ENCODE measurements at places on chromosomes 13 and 19.

DNA sequence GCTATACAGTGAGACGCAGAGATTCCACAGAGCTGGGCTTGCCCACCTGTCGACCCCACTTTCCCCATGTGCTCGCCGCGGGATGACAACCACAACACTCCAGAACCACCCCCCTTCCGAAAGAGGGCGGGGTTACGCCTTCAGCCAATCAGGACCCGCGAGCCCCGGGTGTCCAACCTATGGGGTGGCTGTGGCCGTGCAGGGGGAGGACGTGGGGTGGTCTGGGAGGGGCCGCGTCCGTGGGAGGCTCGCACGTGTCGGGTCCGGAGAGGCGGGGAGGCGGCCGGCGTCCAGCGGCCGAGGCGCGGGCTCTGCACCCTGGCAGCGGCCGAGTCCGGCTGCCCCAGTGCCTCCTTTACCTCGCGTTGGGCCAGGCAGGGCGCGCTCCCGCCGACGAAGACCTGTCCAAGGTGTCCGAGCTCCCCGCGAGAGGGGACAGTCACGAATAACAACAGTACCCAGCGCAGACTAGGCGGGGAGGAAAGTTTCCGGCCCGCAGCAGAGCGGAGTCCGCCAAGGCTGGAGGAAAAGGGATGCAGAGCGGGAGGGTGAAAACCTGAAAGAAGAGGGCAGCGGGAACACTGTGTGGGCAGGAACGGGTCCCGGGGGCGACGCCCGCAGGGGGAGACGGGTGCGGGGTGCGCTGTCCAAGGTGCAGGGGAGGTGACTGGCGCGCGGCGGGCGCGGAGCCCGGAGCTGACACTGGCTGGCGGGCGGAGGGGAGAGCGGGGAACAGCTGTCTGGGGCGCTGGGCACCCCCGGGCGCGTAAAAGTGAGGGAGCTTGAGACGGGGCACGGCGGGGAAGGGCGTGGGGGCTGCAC lies 911 bp downstream of the ENOX1 start:
- DNase-seq: peak; percentile 79

DNA sequence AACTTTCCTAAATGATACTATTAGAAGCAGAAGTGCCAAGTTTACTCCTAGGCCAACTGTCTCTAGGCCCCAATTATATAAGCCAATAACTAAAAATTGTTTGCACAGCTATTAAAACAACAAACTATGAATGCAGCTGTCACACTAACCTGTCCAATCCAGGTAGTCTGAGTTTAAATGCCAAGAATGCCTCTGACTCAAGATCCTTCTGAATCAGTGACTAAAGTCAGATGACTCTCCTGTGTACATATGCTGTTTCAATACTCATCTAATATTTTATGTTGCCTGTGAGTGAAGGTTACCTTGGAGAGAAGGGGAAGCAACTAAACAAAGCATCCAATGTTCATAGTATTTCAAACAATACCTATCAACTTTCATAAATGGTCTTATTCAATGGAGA lies 257.0 kb downstream of the ENOX1 start:
- no peak for DNase-seq

GRCh38 chr19:10885201-10886169 lies 14.1 kb downstream of the CARM1 start:
- no peak for DNase-seq

GRCh38 chr13:83692800-83693199 lies 189.5 kb downstream of the SLITRK1 start:
- DNase-seq: no peak

GRCh38 chr19:16976446-16976845 lies 50.2 kb downstream of the CPAMD8 start:
- no peak for DNase-seq

DNA sequence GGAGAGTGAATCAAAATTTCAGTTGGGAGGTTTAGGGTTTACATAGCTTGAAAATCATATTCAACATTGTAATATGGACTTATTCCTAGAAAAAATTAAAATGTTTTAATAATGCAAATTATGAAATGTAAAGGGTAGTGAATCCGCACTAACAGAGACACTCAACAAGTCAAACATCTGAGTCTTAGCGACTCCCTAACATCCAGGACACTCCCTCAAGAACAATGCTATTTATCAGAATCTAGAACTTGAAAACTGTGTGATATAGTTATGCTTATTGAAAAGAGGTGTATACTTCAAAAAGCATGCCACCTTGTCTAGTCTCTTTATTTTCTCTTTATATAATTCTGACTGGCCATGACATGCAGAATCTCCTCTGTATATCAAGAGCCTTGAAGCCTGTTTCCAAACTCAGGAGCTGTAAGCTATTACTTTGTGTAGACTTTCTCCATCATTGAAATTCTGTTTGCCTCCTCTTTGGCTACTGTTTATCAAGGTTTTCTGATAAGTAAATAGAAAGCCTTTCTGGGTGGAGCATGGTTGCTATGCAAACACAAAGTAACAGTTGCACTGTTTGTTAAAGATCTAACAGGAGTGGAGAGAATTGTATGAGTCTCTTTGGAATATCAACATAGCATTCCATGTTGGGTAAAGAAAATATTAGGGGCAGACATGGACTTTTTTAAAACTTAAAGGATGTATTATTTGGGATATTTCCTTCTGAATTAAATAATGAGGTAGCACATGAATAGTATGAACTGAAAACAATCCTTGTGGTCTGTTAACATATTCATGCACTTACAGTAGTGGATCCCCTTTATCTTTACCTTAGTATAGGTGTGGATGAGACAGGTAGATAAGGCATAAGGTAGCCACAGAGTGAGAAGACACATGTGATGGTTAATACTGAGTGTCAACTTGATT lies 56.4 kb upstream of the MBNL2 start:
- no peak for DNase-seq

- no peak for DNase-seq
These were observed at the start of gene GPR4 for GRCh38 chr19:45601524-45602374. Gene GPR4, minus strand, starts transcription at chr19:45602212. Its CDS starts 10,346 bp downstream, at chr19:45591866.

DNA sequence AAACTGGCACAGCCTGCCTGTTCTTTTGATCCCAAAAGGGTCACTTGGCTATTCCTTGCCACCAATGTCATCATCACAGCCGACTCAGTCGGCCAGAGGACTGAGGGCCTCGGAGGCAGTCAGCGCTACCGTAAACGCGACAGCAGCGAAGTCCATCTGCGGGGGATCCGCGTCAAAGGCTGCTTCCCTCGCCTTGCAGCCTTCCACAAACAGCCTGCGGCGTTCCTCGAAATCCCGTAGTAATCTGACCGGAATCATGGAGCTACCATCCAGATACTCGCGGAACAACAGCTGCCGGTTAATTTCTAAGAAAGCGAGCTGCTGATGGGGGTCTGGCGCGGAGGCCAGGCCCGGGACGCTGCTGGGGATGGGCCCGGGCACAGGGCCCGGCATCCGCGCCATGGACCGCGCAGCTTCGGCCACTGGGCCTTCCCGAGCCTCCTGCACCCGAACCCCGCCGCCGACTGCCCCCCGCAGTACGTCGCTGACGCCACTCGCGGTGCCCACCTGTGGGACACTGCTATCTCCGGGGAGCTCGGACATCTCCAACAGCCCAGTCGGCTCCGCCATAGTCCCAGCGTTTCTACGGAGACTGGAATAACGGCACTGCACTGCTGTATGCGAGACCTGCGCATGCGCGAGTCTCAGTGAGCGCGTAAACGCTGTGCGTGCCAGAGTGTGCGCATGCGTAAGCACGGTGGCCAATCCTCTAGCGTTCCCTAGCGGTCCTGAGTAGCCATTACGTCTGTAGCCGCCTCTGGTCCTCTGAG lies at the start of gene EID2B:
Gene EID2B (minus strand): TSS at position 620 of the 770 bp plus-strand sequence. CDS start 50 bp downstream, at position 570.
- DNase-seq: peak; percentile 88

DNA sequence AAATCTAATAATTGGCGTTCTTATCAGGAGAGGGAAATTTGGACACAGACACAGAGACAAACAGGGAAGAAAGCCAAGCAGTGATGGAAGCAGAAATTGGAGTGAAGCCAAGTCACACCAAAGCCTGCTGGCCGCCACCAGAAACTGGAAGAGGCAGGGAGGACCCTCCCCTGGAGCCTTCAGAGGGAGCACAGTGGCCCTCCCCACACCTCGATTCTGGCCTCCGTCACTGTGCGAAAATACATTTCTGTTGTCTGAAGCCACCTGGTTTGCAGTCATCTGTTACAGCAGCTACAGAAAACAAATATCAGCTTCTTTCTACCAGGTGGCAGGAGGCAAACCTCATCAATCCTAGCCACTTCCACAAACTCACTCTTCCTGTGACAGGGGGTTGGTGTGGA lies 8.3 kb upstream of the TLE6 start:
- peak; percentile 51 for DNase-seq

GRCh38 chr13:48775804-48776203 lies 122.1 kb downstream of the CYSLTR2 start:
- DNase-seq: peak; percentile 95

DNA sequence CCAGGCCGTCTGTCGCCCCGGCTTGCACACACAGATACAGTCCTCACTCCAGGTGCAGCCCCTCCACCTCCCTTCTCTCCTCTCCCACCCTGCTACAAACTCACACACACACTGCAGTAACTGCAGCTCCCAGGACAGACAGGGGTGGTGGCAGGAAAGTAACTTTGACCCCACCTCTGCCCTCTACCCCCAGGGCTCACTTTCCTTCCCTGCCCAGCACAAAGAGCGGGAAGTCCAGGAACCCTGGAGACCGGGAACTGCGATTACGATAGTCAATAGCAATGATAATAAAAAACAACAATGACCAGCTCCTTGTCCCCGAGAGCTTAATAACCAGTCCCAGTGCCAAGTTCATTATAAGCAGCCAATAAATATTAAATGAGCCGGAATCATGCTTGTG lies at the start of gene CEACAM20:
Gene CEACAM20 (minus strand): TSS at position 140 of the 400 bp plus-strand sequence. CDS start 166 bp downstream, outside the sequence.
- DNase-seq: no peak

DNA sequence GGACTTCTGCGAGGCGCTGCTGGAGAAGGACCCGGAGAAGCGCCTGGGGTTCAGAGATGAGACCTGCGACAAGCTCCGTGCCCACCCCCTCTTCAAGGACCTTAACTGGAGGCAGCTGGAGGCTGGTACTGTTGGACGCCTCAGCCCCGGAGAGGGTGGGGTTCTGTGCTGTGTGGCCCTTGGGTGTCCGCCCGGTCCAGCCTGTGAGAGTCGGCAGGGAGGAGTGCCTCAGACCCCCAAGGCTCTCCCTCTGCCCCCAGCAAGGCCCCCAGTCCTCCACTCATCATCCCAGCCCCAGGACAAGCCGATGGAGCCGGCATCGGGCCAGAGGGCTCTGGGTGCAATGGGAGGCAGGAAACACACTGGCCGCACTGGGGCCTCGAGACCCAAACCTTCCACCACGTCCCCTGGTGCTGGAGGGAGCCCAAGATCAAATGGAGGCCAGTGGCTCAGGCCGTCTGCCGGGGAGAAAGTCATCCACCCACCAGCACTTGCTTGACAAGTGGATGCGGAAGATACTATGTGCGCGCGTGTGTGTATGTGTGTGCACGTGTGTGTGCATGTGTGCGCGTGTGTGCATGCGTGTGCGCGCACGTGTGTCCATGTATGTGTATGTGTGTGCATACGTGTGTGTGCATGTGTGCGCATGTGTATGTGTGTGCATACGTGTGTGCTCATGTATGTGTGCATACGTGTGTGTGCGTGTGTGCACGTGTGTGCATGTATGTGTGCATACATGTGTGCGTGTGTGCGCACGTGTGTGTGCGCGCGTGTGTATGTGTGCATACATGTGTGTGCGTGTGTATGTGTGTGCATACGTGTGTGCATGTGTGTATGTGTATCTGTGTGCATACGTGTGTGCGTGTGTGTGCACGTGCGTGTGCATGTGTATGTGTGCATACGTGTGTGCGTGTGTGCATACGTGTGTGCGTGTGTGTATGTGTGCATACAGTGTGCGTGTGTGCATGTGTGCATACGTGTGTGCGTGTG lies 25.8 kb upstream of the TMEM255B start:
- DNase-seq: no peak

- DNase-seq: no peak
These were observed 40.1 kb downstream of the RFX2 start for GRCh38 chr19:6070207-6070681.

DNA sequence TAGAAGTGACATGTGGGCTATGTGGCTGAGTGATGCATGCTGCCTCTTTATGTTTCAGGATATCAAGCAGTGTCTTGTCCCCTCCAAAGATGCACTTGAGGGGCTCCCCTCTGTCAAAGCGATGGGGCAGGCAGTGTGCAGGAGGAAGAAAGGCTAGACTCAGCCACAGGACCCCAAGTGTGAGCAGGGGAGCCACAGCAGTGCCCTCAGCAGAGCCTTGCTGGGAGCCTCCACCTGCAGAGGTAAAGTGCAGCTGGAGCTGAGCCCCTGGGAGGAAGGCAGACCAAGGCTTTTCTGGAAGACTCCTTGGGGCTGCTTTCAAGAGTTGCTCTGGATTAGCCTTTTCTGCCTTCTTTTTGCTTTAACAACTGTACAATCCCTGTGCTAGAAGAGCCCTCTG lies 247.3 kb downstream of the DLEU7 start:
- DNase-seq: no peak

GRCh38 chr13:24688950-24689349 lies 8.7 kb downstream of the ATP12A start:
- DNase-seq: no peak

DNA sequence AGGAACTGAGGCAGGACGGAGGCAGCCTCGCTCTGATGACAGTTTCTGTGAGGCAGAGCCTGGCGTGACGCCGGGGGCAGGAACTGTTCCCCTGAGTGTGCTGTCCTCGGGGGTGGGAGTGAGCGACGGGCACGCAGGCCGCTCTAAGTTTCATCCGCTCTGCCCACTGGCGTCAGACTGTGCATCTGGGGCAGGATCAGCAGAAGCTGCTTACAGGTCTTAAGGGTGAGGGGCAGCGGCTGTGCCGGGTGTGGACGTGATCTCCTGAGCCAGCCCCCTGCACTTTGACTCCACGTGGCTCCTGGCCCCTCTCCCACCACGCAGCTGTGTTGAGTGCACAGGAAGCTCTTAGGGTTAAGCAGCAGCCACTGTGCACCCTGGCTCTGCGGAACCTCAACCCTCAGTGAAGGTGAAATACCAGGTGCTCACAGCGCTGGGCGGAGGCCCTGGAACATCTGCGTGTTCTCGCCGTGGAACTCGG lies 1.5 kb downstream of the GRK1 start:
- no peak for DNase-seq

- DNase-seq: peak; percentile 22
These were observed 419.3 kb upstream of the GPC6 start for GRCh38 chr13:92807353-92807752.

- DNase-seq: no peak
These were observed 170.5 kb downstream of the IRS2 start for GRCh38 chr13:109615721-109616420.

DNA sequence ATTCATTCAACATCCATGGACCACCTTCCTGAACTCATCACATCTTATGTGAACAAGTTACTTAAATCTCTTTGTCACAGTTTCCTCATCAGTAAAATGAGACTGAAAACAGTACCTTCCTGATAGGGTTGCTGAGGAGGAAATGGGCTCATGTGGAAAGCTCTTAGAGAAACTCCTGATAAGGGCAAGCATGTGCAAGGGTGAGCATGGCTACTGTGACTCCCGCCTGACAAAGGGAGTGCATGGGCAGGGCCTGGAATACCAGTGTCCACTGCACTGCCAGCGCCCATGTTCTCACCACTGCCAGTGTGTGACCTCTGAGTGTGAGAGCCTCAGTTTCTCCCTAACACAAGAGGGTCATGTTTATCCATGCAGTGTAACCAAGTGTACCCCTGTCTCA lies 27.3 kb upstream of the IL17D start:
- no peak for DNase-seq

GRCh38 chr13:33125821-33126570 lies 109.8 kb downstream of the KL start:
- peak; percentile 98 for DNase-seq
